Colonic mucosa (tissue), 4 donors: ENCODE measurements at places on chromosomes 3 and 15. TPM values are rescaled to one million over a fixed set of nuclear protein-coding genes. Genes with fewer than 3 reads are reported as not detected.
A peak's percentile ranks its signal among the peaks of the same experiment; 100 is the strongest.

- DNase-seq = peak; percentile 29
Measured at GRCh38 chr3:73621388-73621787, 3.4 kb downstream of the PDZRN3 start.

DNA sequence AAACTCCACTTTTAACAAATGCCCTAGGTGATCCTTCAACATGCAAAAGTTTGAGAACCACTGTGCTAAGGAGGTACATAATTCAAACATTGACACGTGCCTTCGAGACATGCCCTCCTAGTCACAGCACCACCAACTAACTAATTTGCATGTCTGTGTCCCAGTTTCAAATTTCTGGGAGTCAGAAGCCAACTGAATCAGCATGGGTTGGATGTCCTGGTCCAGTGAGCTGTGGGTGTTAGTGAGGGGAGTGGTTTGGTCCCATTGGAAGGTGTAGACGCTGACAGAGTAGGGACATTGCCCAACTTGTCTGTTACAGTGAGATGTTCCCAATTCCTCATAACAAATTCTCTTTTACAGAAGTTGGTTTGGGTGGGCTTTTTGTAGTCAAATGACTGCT lies 67.3 kb upstream of the ADPGK start:
- no peak for DNase-seq

CFAP20DC gene
- 1.7 TPM for total RNA-seq

DNA sequence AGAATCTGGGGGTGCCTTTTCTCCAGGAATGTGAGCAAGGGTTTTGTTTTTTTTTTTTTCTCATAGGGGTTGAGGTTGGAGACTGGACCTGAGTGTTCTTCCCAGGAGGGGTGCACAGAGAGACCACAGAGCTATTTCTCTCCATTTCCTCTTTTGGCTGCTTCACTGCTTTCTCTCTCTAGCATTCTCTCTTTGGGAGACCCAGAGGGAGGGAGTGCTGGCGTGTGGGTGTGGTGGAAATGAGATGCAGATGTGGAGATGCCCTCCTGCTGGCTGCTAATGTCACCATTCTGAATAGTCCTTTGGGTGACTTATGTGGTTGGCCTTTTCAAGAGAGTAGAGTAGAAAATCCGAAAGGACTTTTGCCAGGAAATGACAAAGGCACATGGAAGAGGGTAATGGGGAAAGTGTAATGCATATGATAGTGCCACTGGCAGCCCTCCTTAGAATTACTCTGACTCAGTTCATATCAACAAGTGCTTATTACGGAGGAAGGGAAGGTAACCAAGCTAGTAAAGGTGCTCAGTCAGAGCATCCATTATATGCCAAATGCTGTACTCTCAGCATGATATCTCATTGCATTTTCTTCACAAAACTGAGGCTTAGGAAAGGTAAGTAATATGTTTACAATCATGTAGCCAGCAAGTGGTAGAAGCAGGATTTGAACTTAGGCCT lies 1.9 kb downstream of the SYN2 start:
- DNase-seq = no peak

DNA sequence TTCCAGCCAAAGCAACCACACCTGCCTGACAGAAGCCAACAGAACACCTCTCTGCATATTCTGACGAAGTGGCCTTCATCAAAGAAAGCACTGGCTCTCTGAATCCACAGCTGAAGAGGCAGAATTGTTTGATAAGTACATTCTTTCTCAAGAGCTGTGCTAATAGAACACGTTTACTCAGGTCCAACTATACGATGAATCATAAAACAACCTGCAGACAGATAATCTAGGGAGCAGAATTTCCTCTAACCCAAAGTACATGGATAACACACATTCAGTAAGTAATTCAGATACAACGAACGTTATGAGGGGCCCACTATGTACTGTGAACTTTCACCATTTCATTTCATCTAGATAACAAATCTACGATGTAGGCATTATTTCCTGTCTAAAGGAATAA lies 25.4 kb downstream of the ALDH1A2 start:
- no peak for DNase-seq

DNA sequence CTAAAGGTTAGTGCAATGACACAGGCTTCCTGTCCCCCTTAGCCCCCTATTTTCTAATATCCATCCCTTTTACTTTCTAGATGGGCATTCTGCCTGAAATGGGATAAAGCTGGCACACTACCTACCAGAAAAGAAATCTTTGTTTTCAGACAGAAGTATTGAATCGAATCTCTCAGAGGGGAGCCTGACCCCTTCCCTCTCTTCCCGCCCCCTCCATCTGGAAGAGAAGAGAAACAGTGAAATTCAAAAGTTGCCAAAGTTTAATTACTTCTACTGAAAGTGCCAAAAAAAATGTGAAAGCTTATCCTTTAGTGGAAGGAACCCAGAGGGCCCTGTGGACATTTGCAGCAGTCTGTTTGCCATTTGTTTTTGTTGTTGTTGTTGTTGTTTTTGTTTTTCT lies 523.8 kb downstream of the AGBL1 start:
- no peak for DNase-seq

EFHB gene
- total RNA-seq = 1.7 TPM

- DNase-seq = no peak
Measured at GRCh38 chr3:167469381-167469780, 4.5 kb downstream of the SERPINI2 start.

DNA sequence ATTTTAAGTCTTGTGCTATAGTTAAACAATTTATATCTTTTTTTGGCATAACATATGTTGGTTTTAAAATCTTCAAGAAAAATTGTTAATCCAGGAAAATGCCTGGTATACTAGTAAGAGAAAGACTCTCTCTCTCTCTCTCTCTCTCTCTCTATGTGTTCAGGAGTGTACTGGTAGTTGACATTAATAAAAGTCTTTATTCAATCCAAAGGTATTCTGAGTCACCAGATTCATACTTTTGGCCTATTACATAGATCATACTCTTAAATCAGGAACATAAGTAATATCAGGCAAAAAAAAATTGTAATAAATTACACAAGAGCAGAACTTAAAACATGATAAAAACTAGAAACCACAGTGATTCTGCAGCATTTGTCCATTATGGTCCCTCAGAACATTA lies 70.2 kb downstream of the TFG start:
- DNase-seq = no peak

- no peak for DNase-seq
Measured at GRCh38 chr3:31421314-31422048, 111.2 kb upstream of the STT3B start.

GRCh38 chr3:49738067-49738713 lies 14.4 kb upstream of the GMPPB start:
- no peak for DNase-seq

DNA sequence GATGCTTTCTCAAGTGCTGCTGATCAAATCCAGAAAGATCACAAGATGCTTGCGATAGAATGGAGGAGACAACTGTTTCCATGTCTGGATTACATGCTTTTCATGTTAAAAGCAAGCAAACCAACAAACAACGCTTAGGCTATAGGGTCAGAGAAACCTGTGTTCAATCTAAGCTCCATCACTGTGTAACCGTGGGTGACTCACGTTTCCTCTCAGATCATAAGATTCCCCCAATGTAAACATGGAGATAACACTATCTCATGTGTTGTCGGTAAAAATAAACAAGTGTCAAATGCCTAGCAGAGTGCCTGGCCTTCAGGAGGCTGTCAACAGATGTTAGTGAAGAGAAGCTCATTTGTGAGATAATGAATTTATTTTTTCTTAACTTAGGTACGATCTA lies 907.8 kb downstream of the NTRK3 start:
- no peak for DNase-seq

GRCh38 chr15:37100109-37100965 lies at the start of gene MEIS2:
TSS of gene MEIS2 (minus strand) at chr15:37100549. CDS start at chr15:37099466, 1,083 bp downstream.
- DNase-seq = peak; percentile 78

MINAR1 gene
- 0.35 TPM for total RNA-seq

SPATA12 gene
- total RNA-seq = 0.27 TPM

GRCh38 chr3:23701716-23702597 lies 103.8 kb upstream of the UBE2E1 start:
- no peak for DNase-seq

DNA sequence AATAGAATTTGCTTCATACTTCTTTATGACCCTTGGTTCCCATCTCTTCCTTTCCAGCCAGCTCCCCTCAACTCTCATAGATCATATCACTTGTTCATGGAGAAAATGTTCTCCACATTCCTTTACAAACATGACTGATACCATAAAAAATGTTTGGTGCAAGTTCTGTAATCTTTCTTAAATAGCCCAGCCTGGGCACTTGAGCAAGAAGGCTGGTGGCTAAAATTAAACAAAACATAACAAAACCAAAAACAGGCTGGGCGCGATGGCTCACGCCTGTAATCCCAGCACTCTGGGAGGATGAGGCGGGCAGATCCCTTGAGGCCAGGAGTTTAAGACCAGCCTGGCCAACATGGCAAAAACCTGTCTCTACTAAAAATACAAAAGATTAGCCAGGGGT lies 8.9 kb upstream of the POLR2M start:
- DNase-seq = no peak

DNA sequence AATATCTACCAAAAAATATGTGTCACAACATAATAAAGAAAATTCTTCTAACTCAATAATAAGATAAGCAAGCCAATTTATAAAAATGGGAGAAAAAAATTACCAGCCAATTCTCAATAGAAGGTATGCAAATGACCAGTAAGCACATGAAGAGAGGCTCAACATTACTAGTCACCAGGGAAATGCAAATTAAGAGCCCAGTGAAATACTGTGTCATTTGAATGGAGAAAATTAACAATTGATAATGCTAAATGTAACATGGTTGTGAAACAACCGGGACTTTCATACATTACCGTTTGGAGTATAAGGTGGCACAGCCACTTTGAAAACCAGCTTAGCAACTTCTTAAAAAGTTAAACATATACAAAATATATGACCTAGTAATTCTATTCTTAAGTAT lies 460.7 kb downstream of the IGSF11 start:
- no peak for DNase-seq

PLS1 gene
- total RNA-seq = 252 TPM

CCR9 gene
- not detected for total RNA-seq

- DNase-seq = peak; percentile 23
Measured at GRCh38 chr3:194369522-194370279, at the start of gene LRRC15. TSS of gene LRRC15 (minus strand) at chr3:194369743. CDS start at chr3:194361043, 8,700 bp downstream.

- DNase-seq = no peak
Measured at GRCh38 chr3:159458982-159459381, 529.7 kb upstream of the IL12A start.

- DNase-seq = peak; percentile 55
Measured at GRCh38 chr3:57544181-57545125, at the start of gene DNAH12. TSS of gene DNAH12 (minus strand) at chr3:57544344. CDS start at chr3:57542870, 1,474 bp downstream.

DNA sequence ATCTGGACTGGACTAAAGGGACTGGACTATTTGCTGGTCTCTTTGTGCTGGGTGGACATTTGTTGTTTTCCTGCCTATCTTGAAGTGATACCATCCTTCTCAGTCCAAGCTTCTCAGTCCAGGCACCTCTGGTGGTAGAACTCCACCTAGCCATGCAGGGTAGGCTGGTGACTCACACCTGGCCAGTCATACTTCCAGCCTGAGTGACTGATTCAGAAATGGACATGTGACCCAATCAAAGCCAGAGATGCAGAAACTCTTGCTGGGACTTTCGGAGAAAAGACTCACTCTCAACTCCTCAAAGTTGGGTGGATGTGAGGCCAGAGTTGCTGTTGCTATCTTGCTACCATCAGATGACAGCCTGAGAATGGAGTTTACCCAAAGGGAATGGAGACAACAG lies 5.6 kb upstream of the ASB14 start:
- no peak for DNase-seq
